ENCODE measurements at places on chromosomes 2 and 18. TPM values are rescaled to one million over a fixed set of nuclear protein-coding genes. Genes with fewer than 3 reads are reported as not detected.

Gene ZNF385B
- total RNA-seq = 0.46 TPM

Gene COL5A2
- 6.8 TPM for total RNA-seq

DNA sequence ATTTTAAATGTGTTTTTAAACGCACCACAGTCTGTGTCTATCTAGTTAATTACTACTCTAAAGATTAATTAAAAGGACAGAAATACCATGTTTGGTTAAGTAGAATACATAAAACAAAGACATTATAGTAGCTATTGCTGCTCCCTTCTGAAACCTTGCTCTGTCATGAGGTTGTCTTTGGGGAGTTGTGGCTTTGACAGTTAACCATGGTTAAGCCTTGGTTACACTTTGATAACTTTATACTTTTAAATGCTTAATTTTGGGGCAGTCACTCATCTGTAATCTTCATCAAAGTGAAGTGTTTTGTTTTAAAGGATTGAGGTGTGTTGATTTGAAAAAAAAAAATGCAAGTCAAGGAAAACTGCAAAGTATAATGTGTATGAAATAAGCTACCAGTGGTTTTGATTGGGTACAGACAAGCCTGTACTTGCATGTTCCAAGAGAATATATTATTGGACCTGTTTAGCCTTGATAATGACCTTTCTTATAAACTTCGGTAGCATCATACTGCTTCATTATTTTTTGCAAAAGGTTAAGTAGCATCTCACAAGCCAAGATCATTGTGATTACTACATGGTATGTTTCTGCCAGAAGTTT lies 29.8 kb upstream of the TBR1 start:
- DNase-seq = no peak

GRCh38 chr2:174914853-174915760 lies 90.1 kb downstream of the CHN1 start:
- DNase-seq = peak; percentile 73

- DNase-seq = no peak
Observed at GRCh38 chr18:6109743-6110142, 214.4 kb upstream of the TMEM200C start.

GRCh38 chr2:15979759-15980604 lies 39.6 kb downstream of the MYCN start:
- DNase-seq = no peak

DNA sequence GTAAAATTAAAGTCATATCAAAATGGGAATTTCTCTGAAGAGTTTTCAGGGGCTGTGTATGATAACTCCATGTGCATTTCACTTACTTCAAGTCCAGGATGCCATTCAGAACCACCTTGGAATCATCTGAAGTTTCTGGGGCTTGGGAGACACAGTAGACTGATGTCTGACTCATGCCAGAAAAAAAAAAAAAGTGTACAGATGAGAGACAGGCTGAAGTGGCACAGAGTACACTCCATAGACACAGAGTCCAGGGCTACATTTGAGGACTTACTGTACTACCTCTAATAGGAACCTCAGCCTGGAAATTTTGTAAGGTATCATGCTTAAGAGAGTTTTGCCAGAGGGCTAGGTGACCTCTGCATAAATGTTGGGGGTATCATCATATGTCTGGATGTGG lies 92.0 kb downstream of the SS18 start:
- no peak for DNase-seq

- no peak for DNase-seq
Observed at GRCh38 chr2:112829961-112830681, 6.5 kb downstream of the IL1B start.

DNA sequence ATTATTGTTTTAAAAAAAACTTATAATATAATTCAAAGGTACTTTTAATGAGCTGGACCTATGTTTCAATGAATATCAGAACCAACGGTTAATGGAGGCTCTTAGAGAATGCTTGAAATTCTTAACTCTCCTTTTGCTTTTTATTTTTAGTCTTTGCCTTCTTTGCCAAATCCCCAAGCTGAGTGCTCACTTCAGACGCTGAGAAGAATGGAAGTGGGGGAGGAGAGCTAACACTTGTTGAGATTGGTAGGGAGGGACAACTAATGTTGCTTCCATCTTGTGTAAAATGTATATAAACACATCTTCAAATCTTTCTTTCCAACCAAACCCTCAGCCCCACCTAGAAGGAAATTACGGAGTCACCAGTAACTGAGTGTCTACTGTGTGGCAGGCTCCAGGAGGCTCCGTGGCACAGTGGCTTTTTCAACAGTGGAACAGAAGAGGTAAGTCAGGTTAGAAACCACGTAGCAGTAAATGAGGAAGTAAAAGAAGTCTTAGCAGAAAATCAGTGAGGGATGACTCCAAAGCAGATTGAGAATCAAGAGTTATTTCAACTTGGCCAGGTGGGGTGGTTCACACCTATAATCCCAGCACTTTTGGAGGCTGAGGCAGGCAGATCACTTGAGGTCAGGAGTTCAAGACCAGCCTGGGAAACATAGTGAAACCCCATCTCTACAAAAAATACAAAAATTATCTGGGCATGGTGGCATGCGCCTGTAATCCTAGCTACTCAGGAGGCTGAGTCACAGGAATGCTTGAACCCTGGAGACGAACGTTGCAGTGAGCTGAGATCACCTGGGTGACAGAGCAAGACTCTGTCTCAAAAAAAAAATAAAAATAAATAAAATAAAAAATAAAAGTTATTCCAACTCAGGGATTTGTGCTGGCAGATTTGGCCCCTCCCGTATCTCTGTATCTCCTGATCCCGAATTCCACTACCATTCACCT lies 45.0 kb upstream of the CREB1 start:
- no peak for DNase-seq

GRCh38 chr2:10547663-10548376 lies 99.7 kb upstream of the ODC1 start:
- DNase-seq = no peak

Gene LAMA3
- total RNA-seq = 3.3 TPM

DNA sequence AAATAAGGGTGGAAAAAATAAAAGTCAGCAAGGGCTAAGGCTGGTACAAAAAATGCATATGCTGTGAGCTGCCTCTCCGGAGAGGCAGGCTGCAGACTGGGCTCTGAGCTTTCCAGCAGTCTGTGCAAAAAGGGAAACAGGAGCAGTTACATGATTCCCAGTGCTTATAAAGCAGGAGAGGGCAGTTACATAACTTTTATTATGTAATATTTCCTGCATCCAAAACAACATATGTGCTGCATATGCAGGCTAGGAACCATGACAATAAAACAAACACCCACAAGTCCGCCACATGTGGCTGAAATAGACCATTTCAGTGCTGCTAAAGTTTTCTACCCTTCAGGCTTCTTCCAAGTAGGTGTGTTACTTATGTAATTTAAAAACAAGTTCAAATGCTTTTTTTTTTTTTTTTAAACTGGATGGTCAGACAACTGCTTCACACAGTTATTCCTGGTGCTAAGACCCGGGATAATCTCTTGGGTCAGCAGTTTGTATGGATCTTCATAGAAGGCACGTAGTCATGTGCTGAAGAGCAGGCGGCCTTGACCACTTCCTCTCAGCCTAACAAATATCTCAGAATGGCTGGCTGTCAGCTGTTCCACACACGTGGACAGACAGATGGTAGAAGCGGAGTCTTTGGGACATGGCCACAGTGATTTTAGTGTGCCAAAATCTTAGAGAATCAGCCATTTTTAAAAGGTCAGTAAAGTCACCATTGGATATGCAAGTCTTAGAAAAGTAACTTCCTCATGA lies 43.5 kb downstream of the ARMC9 start:
- peak; percentile 59 for DNase-seq

Gene KLHL29
- total RNA-seq = 0.65 TPM

DNA sequence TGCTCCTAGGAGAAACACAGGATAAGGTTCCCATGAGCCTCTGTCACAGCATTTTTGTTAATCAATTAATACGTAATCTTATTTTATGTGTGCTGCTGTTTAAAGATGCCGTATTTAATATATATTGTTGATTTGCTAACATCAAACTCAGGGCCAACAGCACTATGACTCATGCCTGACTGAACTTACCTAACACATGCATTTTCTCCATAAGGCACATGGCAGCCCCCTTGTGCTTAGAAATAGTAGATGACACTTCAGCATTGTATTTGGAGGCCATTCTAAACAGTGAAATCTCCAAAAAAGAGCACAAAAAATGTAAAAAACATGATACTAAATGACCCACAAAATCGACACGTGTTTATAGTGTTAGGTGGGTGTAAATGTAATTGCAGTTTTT lies 314.8 kb downstream of the MYCN start:
- no peak for DNase-seq

Gene CXCR4
- 2.0 TPM for total RNA-seq

DNA sequence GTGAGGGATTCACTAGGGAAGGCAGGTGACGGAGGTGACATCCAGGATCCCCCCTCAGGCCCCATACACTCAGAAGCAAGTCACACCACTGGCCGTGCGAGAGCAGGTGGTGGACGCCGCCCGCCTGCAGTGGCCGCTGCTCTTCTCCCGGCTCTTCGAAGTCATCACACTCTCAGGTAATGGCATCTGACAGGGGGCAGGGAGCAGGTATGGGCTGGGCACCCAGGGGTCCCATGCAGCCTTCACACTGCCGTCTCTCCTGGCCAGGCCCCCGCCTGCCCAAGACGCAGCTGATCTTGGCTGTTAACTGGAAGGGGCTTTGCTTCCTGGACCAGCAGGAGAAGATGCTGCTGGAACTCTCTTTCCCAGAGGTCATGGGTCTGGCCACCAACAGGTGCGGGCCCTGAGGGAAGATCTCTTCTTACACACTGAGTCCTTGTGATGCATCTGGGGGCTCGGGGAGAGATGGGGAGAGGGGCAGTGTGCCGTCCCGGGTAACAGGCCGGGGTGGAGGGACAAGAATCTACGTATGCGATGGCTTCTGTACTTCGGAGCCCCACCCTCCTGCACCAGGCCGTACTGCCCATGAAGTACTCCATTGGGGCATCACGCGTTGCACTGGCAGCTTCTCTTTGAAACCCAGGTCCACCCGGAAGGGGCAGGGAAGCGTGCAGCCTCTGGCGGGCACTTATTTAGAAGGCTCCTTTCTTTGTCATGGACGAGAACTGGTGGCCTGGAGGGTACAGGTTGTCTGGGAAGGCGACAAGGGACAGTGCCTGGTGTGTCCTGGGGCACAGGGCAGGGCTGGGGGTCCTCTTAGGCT lies 18.8 kb upstream of the GPR17 start:
- DNase-seq = peak; percentile 32

- DNase-seq = no peak
Observed at GRCh38 chr2:235078914-235079472, 127.2 kb downstream of the SH3BP4 start.

DNA sequence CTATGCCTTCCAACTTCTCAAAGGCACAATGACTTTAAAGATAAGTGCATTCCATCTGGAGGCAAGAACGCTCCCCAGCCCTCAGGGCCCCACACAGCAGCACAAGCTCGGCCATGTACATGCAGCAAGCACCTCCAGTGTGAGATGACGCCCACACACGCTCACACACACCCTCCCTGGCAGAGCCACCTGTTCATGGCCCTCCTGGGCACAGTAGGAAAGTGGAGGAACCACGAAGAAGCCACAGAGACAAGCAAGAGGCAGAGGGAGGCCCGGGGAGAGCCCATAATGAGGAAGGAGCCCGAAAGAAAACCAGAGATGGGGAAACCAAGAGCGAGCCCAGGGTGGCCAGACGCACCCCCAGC lies 21.7 kb downstream of the BIN1 start:
- DNase-seq = no peak

Gene CFAP53
- 0.11 TPM for total RNA-seq

- no peak for DNase-seq
Observed at GRCh38 chr2:184780944-184781343, 182.6 kb downstream of the ZNF804A start.

Gene C1GALT1C1L
- 1.1 TPM for total RNA-seq

GRCh38 chr2:6080932-6081753 lies 389.0 kb downstream of the SOX11 start:
- peak; percentile 44 for DNase-seq

DNA sequence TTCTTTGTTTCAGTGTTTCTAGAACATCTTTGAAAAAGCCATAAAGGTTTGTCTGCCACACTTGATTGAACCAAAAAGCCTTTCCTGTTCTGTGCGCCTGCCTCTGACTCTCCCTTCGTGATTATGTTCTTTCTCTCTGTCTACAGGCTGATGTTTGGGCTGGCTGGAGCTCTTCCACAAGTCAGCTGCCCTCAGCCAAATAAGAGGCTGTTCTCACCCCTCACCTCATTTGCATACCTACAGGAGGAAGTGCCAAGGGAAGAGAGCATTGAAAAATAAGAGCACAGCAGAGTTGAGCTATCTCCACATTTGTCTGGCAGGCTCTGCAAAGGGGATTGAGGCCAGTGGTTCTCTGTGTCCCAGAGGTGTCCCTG lies 15.8 kb downstream of the INPP5D start:
- no peak for DNase-seq

DNA sequence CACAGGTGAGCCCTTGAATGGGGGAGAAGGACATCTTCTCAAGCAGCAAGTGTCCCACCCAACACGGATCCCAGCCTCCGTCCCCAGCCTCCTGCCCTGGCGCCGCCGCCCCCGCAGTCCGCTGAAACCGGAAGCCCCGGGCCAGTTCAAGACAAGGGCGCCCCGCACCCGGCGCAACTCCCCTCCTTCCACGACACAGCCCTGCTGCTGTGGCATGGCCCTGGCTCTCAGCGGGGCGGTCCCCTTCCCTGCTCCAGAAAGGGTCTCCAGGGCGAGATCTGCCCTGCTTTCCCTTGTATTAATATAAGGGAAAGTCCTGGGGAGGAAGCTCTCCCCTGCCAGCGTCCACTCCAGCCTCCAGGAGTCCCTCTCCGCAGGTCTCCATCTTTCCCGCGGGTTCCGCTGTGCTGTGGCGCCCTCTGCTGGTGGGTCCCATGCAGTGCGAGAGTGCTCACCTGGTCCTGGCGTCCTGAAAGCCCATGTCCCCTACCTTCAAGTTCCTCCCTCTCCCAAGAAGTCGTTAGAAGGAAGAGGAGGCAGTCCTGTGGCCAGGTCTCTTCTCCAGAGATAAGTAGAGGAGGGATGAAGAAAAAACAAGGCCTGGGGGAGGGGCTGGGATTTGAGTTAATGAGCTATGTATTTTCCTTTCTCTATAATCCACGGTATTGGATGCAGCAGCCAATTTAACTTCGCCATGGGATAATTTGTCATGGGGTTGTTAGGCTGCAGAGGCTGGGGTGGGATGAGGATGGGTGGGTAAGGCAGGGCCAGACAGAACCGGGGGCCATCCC lies 176.0 kb downstream of the SMAD2 start:
- no peak for DNase-seq
